HT-29 (cell line): ENCODE measurements at places on chromosomes 6 and 20. TPM values are rescaled to one million over a fixed set of nuclear protein-coding genes. Genes with fewer than 3 reads are reported as not detected.

DNA sequence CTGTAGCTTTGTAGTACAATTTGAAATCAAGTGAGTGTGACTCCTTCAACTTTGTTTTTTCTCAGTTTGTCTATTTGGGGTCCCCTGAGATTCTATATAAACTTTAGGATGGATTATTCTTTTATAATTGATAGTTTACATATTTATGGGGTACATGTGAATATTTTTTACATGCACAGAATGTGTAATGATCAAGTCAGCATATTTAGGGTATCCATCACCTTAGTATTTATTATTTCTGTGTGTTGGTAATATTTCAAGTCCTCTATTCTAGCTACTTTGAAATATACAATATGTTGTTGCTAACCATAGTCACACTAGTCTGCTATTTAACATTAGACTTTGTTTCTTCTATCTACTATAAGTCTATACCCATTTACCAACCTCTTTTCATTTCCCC lies 50.3 kb downstream of the PLCG1 start:
- DNase-seq, result no peak

DNA sequence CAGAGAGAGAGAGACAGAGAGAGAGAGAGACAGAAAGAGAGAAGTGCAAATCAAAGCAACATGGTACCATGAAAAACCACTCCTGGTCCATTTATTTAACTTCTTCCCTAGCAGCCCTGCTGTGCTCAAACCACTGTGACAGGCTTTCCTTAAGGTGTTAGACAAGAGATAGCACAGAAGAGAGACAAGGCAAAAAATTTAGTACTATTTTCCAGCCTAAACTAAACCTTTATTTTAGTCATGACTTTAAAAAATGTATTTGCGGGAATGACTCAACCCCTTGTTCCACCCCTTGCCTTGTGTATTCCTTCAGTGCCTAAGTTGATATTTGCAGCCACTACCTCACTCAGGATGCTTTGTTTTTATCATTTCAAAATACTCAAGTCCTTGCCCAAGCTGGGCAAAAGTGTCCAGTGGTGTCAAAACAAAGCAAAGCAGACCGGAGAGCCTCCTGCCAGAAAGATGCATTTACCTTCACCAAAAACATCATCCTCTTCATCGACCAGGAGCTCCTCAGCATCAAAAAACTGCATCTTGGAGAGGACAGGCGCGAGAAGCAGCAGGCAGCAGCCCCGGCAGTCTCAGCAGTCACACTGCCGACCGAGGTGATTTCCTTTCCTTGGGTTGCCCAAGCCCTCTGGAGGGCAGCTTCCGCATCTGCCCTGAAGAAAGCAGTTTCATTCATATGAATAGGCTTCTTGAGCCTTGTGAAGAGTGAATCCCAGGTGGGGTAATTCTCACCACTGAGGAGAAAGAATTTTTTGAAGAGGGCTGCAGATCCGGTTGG lies at the start of gene RIPOR2:
Gene RIPOR2 (minus strand): TSS at position 595 of the 787 bp plus-strand sequence. CDS start 62 bp downstream, at position 533.
- no peak for DNase-seq

SAMD5 gene
- total RNA-seq, result 0.97 and 1.1 TPM in 2 replicates

- DNase-seq, result no peak
These were observed 21.3 kb downstream of the MTFR2 start for GRCh38 chr6:136228814-136229213.

- DNase-seq, result no peak
These were observed 36.8 kb upstream of the SAMD3 start for GRCh38 chr6:130259557-130259956.
